ENCODE measurements at places on chromosomes 6 and 20.

DNA sequence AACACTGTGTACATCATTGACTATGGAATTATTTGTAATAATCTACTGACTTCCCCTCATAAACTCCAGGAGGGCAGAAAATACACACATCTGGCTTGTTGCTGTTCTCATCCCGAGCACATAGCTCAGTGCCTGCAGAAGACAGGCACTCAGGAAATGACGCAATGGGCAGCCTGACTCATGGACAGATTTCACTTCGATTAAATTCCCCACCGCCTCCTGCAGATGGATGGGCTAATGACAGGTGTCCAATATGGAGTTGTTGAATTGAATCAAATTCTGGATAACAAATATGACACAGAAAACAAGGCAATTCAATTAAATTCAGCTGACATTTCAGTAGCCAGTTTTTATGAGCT is 9.1 kb downstream of the ANKRD60 start:
- DNase-seq: no peak

DNA sequence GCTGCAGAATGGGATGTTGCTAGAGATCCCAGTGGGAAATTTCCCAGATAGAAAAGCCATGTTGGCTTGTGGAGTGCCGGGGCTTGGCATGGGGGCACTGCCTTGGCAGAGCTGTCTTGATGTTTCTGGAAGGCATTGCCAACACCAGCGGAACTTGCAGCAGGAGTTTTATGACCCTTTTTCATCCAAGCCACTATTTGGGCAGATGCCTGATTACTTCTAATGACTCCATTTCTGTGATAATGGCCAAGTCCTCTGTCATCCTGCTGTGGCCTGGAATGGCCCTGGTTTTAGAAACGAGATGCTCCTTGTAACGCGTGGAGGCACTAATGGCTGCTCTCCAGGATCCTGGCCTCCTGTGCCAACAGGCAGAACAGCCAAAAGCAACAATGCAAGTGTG is 229.0 kb downstream of the ZNF217 start:
- DNase-seq: no peak

- DNase-seq: no peak
These were observed 28.7 kb downstream of the COL11A2 start for GRCh38 chr6:33163540-33163939.

DNA sequence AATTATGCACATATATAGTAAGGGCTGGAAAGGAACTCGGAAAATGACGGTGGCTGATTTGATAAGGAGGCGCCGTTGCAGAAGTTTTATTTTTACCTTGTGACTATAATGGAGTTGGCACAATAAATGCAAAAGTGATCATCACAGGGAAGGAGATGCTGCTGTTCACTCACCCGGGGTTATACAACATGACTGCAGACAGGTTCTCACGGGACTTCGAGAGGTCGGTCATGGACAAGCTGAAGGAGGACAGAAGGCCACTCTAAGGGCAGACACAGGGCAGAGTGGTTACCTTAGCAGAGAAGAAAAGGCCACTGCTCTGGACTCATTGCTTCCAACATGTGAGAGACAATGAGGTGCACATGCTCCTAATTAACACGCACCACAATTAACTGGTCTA is 168.6 kb downstream of the KIF16B start:
- DNase-seq: no peak

DNA sequence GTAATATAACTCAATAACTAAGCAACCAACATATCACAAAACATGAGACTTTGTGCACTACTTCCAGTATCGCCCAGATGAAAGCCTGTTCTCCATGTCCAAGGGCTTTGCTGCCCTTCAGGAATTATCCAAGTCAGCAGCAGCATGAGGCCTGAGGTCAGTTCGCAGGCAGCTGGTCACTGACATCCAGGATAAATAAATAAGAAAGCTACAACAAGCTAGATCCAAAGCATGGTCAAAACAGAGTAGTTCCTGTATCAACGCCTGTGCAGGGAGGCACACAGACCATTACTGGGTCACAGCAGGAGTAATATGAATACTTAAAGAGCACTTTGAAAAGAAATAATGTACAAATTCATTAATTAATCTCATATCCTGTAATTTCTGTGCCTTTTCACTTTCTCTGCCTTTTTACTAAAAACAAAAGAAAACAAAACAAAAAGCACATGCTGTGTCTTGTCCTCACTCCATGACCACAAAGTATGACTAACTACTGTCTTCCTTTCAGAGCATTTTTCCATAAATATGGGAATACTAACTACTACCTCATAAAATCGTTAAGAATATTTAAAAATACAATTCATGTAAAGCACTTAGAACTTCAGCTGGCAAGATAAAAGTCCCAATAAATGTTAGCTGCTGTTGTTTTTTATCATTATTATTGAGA is 374.9 kb upstream of the IRAK1BP1 start:
- DNase-seq: no peak
